ENCODE measurements at places on chromosomes 2 and 18.

- H3K27me3 ChIP-seq, result no peaks in the 10 kb centered on the region
- no peak for DNase-seq
- H3K27ac ChIP-seq, result no peak overlapping the region
- H3K4me3 ChIP-seq, result no peak overlapping the region
- no peaks in the 10 kb centered on the region for H3K36me3 ChIP-seq
Observed at GRCh38 chr2:214549946-214550345, 139.1 kb downstream of the VWC2L start.

- H3K27ac ChIP-seq, result no peak overlapping the region
- H3K4me1 ChIP-seq, result no peaks in the 10 kb centered on the region
- H3K36me3 ChIP-seq, result peaks cover 91% of the 10 kb centered on the region
- peak; percentile 20 for DNase-seq
- no peak overlapping the region for H3K4me3 ChIP-seq
Observed at GRCh38 chr2:36509075-36509474, 88.9 kb downstream of the FEZ2 start.

- peaks cover 10% of the 10 kb centered on the region for H3K36me3 ChIP-seq
- H3K27ac ChIP-seq, result no peak overlapping the region
- H3K27me3 ChIP-seq, result no peaks in the 10 kb centered on the region
- H3K4me1 ChIP-seq, result no peaks in the 10 kb centered on the region
- no peak overlapping the region for H3K4me3 ChIP-seq
- no peak for DNase-seq
Observed at GRCh38 chr2:19332503-19332902, 25.9 kb downstream of the OSR1 start.

DNA sequence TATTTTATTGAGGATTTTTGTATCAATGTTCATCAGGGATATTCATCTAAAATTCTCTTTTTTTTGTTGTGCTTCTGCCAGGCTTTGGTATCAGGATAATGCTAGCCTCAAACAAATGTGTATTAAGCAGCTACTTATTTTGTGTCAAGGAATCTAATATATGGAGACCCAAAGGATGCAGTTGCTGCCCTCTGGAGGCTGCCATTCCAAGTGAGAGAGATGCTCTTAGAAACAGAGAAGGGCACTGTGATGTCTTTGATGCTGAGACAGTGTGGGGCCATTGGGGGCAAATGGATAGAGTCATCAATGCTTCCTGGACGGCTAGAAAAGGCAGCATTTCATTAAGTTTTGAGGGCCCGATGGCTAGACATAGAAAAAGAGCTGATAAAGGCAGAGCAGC lies 292.6 kb downstream of the SETBP1 start:
- H3K4me1 ChIP-seq, result no peaks in the 10 kb centered on the region
- H3K4me3 ChIP-seq, result no peak overlapping the region
- H3K27me3 ChIP-seq, result no peaks in the 10 kb centered on the region
- no peaks in the 10 kb centered on the region for H3K36me3 ChIP-seq
- no peak overlapping the region for H3K27ac ChIP-seq

DNA sequence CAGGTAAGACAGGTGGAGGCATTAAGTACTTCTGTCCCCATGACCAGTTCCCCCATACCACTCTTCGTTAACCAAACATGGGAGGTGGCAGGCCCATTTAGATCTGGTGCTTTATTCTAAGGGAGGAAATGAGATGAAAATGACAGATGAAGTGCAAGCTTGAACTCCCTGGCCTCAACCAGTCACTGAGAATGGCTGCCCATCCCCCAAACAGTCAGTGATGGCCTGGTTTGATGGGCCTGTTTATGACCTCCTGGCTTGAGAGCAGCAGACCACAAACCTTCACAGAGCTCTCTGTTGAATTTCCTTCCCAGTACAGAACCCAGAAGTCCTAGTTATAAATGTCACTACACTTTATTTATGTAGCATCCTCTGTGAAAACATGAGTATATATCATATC lies 31.1 kb downstream of the EPAS1 start:
- peak overlapping the region; percentile 95 for H3K27ac ChIP-seq
- peaks cover 83% of the 10 kb centered on the region for H3K4me1 ChIP-seq
- DNase-seq, result no peak
- H3K4me3 ChIP-seq, result no peak overlapping the region

GRCh38 chr2:85130407-85130806 lies 2.8 kb upstream of the TCF7L1 start:
- peak; percentile 20 for DNase-seq
- H3K4me1 ChIP-seq, result no peaks in the 10 kb centered on the region
- no peaks in the 10 kb centered on the region for H3K36me3 ChIP-seq
- H3K27ac ChIP-seq, result no peak overlapping the region

- H3K27me3 ChIP-seq, result no peaks in the 10 kb centered on the region
- no peak overlapping the region for H3K4me3 ChIP-seq
- no peaks in the 10 kb centered on the region for H3K36me3 ChIP-seq
- DNase-seq, result peak; percentile 49
- peaks cover 5% of the 10 kb centered on the region for H3K4me1 ChIP-seq
Observed at GRCh38 chr2:210558708-210559107, 2.3 kb downstream of the CPS1 start.

- H3K27ac ChIP-seq, result no peak overlapping the region
- no peaks in the 10 kb centered on the region for H3K36me3 ChIP-seq
- no peak overlapping the region for H3K4me3 ChIP-seq
- H3K4me1 ChIP-seq, result peaks cover 34% of the 10 kb centered on the region
- H3K27me3 ChIP-seq, result peaks cover 23% of the 10 kb centered on the region
Observed at GRCh38 chr2:216348756-216349308, 23.5 kb downstream of the MARCHF4 start.

- no peak overlapping the region for H3K4me3 ChIP-seq
- H3K27me3 ChIP-seq, result no peaks in the 10 kb centered on the region
- DNase-seq, result no peak
- peaks cover 63% of the 10 kb centered on the region for H3K4me1 ChIP-seq
- peaks cover 16% of the 10 kb centered on the region for H3K36me3 ChIP-seq
Observed at GRCh38 chr2:159043710-159044109, 75.3 kb downstream of the TANC1 start.

DNA sequence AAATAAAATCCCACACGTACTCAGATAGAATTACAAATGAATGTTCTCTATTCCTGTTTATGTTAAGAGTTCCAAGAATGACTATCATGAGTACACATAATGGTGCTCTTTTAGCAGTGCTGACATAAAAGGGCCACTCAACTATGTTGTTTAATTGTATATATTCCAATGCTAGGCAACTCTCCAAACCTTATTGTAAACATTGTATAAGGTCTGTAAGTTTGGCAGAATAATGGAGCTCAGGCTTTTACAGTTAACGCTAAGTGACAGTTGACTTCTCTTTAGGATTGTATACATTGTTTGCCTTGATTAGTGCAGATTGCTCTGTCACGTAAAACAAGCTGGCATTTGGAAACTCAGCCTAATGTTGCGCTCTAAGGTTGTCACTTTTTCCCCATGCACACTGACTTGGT lies 20.8 kb downstream of the RBMS1 start:
- H3K27me3 ChIP-seq, result no peaks in the 10 kb centered on the region
- H3K27ac ChIP-seq, result no peak overlapping the region
- no peak overlapping the region for H3K4me3 ChIP-seq
- no peak for DNase-seq

GRCh38 chr2:166057370-166058164 lies 70.3 kb downstream of the SCN1A start:
- no peak overlapping the region for H3K27ac ChIP-seq
- H3K4me1 ChIP-seq, result no peaks in the 10 kb centered on the region
- peak; percentile 44 for DNase-seq
- no peak overlapping the region for H3K4me3 ChIP-seq
- H3K27me3 ChIP-seq, result peaks cover 39% of the 10 kb centered on the region

GRCh38 chr2:65565681-65566080 lies 133.3 kb upstream of the SPRED2 start:
- H3K27ac ChIP-seq, result no peak overlapping the region
- peaks cover 31% of the 10 kb centered on the region for H3K4me1 ChIP-seq
- DNase-seq, result no peak
- H3K4me3 ChIP-seq, result peak overlapping the region; percentile 79
- H3K27me3 ChIP-seq, result no peaks in the 10 kb centered on the region
- H3K36me3 ChIP-seq, result peaks cover 6% of the 10 kb centered on the region
